ENCODE measurements at places on chromosomes 1 and 21.

DNA sequence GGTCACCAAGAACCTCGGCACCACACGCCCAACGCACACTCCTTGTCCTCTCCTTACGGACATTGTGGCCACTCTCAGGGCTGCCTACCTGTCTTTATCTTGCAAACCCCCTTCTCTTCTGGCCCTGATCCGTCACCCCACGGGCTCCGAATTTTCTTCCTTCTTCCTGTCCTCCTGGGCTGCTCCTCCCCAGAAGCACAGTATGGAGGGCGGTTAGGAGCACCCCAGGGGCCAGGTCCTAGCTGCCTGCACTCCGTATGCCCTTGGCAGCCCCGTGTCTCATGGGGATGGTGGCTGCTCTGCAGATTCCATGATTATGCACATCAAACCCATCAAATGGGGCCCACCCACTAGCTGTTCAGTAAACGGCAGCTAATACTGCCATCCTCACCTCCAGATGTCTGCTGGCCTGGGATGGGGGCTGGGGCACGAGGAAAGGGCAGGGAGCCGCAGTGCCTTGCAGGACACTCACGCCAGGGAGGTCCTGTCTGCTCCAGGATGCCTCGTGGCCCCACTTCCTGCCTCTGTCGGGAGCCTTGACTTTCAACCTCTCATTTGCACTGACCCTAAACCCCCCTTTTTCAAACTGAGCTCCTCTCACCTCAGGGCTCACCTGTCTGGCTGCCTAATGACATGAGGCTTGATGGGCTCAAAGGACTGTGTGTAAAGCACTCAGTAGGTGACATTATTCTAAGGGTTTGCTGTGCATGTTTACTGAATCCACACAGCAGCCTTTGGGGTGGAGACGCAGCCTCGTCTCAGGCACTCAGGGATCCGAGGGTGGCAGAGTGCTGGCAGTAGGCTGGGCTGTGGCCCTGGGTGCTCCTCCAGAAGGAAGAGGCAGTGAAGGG lies 4.4 kb downstream of the TTC34 start:
- no peak for DNase-seq

- DNase-seq, result no peak
These were observed 14.3 kb downstream of the RC3H1 start for GRCh38 chr1:174007851-174008250.

DNA sequence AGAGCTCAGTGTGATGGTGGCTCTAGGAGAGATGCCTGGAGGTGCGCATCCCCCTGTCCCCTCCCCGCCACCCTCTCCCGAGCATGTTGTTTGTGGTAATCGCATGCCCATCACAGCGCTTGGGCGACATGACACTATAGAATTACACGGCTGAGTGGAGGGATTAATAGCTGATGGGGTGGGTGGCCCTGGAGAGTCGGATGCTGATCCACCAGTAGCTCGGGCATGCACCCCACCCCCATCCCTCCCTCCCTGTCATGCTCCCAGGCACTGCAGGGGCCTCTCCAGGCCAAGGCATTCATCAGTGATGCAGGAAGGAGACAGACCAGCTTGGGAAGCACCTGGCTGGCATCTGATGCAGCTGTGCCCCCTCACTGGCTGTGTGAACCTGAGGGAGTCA lies 159.0 kb upstream of the IGSF21 start:
- DNase-seq, result no peak

DNA sequence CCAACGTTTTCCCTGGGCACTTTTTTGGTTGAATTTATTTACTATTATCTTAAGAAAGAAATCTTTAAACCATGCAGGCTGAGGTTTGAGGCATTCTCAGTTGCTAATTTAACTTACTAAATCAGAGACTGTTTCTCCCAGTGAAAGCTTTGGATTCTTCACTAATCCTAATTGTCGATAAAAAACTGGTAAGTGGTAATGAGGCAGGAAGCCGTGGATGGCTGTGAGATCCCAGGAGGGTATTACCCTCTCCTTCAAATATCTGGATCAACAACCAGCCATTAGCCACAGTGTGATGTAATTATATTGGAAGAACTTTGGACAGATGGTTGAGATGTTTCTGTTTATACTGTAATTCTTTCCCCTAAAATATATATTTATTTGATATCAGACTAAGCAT lies 485.0 kb downstream of the DISC1 start:
- DNase-seq, result no peak

DNA sequence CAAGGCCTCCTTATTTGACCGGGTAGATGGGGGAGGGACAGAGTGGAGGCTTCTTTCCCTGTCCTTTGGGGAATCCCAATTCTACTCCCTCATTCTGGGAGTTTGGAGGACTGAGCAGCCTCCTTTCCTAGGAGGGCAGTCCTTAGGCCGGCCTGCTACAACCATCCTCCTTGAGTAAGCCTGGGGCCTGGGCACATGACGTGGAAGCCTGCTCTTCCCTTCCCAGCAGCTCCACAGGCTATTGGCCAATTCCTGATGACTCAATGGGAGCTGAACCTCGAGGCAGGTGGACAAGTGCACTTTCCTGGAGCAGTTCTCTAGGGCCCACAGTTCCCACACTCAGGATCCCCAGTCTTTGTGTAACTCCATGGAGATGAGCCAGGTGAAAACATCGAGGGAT lies 3.1 kb downstream of the KCNA10 start:
- no peak for DNase-seq

- no peak for DNase-seq
These were observed 9.1 kb upstream of the CREG1 start for GRCh38 chr1:167562702-167563101.

- no peak for DNase-seq
These were observed 189.1 kb downstream of the KAZN start for GRCh38 chr1:14787604-14788003.

DNA sequence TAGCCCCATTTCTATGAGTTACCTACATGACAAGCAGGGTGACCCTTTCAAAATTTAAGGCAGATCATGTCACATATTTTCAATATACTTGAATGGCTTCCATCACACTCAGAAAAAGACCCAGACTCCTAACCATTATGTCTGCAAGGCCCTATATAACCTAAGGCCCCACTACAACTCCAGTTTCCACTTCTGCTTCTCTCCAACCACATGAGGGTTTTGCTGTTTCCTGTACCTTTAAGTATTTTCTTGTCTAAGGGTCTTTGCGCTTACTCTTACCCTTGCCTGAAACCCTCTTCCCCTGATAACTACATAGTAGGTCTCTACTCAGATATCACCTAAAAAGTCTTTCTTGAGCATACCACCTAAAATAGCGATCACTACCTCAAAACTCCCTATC lies 46.1 kb downstream of the SGIP1 start:
- DNase-seq, result no peak

DNA sequence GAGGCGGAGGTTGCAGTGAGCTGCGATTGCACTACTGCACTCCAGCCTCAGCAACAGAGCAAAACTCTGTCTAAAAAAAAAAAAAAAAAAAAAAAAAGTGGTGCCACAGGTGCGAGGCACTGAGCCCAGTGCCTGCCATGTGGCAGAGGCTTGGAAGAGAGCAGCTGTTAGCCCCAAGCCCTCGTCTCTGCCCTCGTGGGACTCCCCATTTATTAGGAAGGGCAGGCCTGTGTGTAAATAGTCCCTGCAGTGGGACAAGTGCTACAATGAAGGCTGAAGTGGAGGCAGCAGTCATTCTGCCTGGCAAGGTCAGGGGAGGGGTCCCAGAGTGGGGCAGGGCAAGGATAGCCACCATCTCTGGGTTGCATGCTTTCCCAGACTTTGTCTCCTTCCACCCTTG lies 6.5 kb downstream of the RPS6KA1 start:
- DNase-seq, result no peak

GRCh38 chr1:93813076-93813475 lies 65.9 kb downstream of the DNTTIP2 start:
- no peak for DNase-seq

GRCh38 chr1:229029879-229030235 lies 241.1 kb upstream of the RAB4A start:
- no peak for DNase-seq

DNA sequence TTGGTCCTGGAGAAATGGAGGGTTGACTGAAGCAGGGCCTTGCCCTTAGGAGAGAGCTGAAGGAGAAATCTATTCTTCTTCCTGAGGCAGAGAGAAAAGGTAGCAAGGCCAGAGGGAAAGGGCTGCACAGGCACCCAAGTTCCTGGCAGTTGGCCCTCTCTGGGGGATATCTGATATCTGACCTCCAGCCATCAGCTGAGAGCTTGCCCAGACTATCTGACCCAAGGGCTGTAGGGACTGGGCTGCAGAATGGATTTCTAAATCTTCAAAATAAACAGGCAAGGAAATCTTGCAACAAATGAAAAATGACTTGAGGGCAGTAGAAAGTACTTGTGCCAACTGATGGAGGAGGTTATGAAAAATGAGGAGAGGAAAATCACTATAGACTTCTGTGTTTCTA lies 498 bp upstream of the CLCA2 start:
- DNase-seq, result no peak

DNA sequence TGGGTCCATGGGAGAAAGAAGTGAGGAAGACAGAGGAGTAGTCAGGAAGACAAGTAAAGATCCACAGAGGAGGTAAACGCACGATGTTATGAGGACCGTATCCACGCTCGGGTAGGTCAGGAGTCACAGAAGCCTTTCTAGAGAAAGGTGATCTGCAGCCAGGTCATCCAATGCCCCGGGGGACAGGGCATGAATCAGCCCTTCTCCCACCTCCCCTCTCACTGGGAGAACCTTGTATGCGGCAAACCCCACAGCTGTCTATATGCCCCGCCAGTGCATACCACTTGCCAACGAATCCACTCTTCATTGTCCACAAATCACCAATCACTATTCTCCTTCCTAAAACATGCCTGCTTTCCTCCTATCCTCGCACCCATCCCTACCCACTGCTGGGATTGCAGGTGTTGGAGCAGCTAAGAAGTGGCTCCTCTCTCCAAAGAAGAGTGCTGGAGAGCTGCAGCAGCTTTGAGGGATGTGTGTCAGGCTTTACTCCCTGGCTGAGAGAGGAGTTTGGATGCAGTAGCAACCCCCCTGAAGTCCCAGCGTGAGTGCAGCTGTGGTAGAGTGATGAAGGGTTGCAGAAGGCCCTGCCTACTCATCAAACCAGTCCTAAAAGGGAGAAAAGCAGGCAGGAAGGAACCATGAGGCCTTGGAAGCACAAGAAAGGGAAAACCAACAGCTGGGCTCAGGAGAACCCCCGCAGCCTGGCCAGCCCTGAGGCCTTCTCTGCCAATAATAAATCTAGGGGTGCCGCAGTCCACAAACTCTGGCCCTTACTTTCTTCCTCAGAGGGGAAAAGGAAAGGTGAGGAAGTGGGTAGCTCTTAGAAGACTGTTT lies 102.2 kb upstream of the GADD45A start:
- no peak for DNase-seq

GRCh38 chr1:9827558-9828185 lies 3.9 kb upstream of the CLSTN1 start:
- DNase-seq, result no peak

GRCh38 chr1:183394435-183394834 lies 23.7 kb downstream of the NMNAT2 start:
- DNase-seq, result no peak

GRCh38 chr1:117838911-117839310 lies 90.5 kb downstream of the GDAP2 start:
- no peak for DNase-seq

GRCh38 chr1:167456524-167456923 lies 61.8 kb downstream of the CD247 start:
- no peak for DNase-seq

- DNase-seq, result no peak
These were observed 6.7 kb upstream of the GPR25 start for GRCh38 chr1:200866116-200866515.

DNA sequence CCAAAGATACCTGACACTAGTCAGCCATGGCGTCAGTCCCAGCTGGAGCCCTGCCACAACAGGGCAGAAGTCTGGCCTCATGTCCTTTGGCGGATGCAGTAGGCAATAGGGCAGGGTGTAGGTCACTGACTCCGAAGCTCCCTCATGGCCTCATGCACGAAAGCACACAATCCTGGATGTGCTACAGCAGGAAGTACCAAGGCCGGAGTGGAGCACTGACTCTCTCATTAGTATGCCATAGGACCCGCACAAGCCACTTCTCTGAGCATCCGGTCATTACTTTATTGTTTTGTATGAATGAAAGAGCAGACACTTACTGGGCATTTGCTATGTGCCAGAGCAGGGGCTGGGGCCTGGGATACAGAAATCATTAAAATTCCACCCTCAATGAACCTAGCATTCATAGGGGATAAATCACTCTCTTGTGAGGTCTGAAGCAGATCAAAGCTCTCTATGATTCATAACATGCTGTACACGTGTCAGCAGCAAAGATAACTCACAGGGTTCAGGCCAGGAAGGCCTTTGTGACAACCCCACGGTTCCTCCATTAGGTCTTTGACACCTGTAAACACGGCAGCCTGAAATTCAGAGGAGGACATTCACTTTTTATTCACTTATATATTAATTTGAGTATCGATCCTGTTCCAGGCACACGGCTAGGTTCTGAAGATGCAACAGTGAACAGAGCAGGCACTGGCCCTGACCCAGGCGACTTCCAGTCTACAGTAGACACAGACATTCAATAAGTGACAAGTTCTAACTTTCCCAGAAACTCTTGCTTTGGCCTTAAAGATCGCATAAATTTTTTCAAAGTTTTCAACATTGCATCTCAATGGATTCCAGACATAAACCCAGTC lies 357.9 kb upstream of the USP24 start:
- no peak for DNase-seq

DNA sequence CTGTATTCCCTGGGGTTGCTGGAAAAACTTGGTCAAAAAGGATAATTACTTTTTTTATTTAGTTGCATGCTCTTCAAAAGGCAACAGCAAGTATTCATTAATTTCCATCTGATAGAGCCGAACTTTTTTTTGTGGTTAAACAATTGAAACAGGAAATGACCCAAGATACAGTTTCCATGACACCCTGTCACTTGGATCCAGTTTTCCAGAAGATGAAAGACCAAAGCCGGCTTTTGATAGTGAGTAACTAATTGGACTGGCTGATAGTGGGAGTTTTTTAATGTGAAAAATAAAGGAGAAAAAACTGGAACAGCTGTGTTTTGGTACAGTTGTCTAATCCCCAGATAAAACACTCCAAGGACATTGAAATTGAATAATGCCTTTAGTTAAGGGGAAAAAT lies 33.0 kb downstream of the CACHD1 start:
- no peak for DNase-seq

- no peak for DNase-seq
These were observed 147.6 kb upstream of the DEPDC1 start for GRCh38 chr1:68644504-68644903.

DNA sequence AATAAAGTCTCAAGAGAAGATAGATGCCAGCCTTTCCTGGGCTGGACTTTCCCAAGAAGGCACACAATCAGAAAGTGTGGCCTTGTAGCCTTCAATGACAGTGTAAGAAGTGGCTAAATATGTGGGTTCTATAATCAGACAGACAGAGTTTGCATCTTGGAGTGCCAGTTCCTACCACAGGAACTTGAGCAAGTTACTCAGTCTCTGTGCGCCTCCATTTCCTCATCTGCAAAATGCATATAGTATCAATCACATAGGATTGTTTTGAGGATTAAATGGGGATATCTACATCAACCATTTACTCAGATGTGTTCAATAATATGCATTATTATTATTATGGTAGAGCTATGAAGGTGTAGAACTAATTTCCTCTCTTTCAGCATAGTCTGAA lies 176.8 kb upstream of the PTBP2 start:
- no peak for DNase-seq

- no peak for DNase-seq
These were observed 32.5 kb downstream of the ZNF648 start for GRCh38 chr1:182029002-182029378.

Measured in stimulated activated CD4-positive, alpha-beta T cell treated with anti-CD3 and anti-CD28 coated beads, TNF-alpha, amount 100 ng/mL, for 48 hours (primary cell).